ENCODE measurements at places on chromosomes 2 and 18. TPM values are rescaled to one million over a fixed set of nuclear protein-coding genes. Genes with fewer than 3 reads are reported as not detected.

Gene COLEC11
- total RNA-seq = not detected

Gene KCNG2
- total RNA-seq = not detected

Gene RNF152
- total RNA-seq = 2.1 TPM

Gene FAM110C
- 3.2 TPM for total RNA-seq

DNA sequence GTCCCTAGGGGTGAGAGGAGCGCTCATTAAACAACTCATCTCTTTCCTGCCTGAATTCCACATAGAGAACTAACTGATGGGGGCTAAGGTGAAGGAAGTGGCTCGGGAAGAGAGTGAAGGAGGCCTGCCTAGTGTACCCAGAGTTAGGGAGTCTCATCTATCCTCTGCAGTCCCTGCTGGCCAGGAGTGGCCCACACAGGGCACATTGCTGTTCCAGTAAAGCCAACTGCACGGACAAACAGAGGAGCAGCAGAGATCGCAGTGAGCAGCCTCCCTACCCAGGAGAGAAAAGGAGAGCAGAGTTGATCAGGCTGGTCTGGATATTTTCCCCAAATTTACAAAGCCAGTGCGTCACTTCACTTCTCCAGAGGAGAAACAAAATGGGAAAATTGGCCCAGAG lies 16.9 kb upstream of the FN1 start:
- H3K27me3 ChIP-seq = no peaks in the 10 kb centered on the region
- no peak for DNase-seq
- H3K4me3 ChIP-seq = no peak overlapping the region
- no peaks in the 10 kb centered on the region for H3K36me3 ChIP-seq

- no peaks in the 10 kb centered on the region for H3K27me3 ChIP-seq
- no peaks in the 10 kb centered on the region for H3K36me3 ChIP-seq
- no peak overlapping the region for H3K4me3 ChIP-seq
- no peaks in the 10 kb centered on the region for H3K4me1 ChIP-seq
- DNase-seq = peak; percentile 69
These were observed 105.6 kb downstream of the VSNL1 start for GRCh38 chr2:17646081-17646554.

- peaks cover 10% of the 10 kb centered on the region for H3K4me1 ChIP-seq
- no peaks in the 10 kb centered on the region for H3K36me3 ChIP-seq
- H3K4me3 ChIP-seq = no peak overlapping the region
- no peak overlapping the region for H3K27ac ChIP-seq
- no peaks in the 10 kb centered on the region for H3K27me3 ChIP-seq
These were observed 45.0 kb upstream of the CREB1 start for GRCh38 chr2:207484444-207485391.

DNA sequence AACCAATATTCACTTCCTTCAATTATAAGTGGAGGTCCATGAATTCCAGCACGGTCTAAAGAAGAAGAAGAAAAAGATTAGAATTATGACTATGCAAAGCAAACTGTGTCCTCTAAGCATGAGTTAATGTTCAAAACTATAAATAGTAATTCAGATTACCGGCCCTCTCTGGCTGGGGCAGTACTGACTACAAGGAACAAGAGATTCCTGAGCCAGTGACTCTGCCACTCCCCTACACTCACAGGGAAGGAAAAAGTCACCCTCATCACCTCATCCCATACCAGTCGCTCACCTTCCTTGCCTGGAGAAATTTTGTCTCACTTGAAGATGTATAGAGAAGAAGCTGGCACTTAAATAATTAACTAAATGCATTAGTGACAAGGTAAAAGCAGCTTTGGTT lies 56.5 kb upstream of the CD302 start:
- H3K27ac ChIP-seq = no peak overlapping the region
- no peaks in the 10 kb centered on the region for H3K36me3 ChIP-seq
- H3K4me1 ChIP-seq = no peaks in the 10 kb centered on the region
- no peak for DNase-seq

DNA sequence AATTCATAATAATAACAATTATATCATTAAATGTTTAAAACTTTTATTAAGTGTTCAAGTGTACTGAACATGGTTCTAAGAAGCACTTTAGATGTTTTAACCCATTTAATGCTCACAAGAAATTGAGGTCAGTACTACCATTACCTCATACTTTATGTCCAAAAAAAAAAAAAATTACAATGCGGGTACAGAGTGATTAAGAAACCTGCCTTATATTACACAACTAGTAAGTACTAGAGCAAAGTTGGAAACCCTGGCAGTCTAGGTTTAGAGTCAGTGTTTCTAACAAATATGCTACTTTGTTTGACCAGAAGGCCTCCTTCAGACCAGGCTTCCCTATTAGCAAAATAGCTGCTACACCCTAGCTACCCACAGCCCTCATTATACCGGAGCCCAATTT lies 28.5 kb downstream of the PLEKHM3 start:
- H3K4me1 ChIP-seq = no peaks in the 10 kb centered on the region
- no peaks in the 10 kb centered on the region for H3K36me3 ChIP-seq
- H3K27me3 ChIP-seq = no peaks in the 10 kb centered on the region
- no peak for DNase-seq

- no peak for DNase-seq
- H3K27me3 ChIP-seq = no peaks in the 10 kb centered on the region
- H3K27ac ChIP-seq = no peak overlapping the region
- H3K36me3 ChIP-seq = no peaks in the 10 kb centered on the region
- no peak overlapping the region for H3K4me3 ChIP-seq
These were observed 15.5 kb downstream of the COLEC11 start for GRCh38 chr2:3610415-3610814.

- H3K27ac ChIP-seq = no peak overlapping the region
- H3K36me3 ChIP-seq = no peaks in the 10 kb centered on the region
- DNase-seq = no peak
- H3K4me1 ChIP-seq = no peaks in the 10 kb centered on the region
- no peaks in the 10 kb centered on the region for H3K27me3 ChIP-seq
These were observed 115.9 kb upstream of the TANK start for GRCh38 chr2:161044095-161044865.

DNA sequence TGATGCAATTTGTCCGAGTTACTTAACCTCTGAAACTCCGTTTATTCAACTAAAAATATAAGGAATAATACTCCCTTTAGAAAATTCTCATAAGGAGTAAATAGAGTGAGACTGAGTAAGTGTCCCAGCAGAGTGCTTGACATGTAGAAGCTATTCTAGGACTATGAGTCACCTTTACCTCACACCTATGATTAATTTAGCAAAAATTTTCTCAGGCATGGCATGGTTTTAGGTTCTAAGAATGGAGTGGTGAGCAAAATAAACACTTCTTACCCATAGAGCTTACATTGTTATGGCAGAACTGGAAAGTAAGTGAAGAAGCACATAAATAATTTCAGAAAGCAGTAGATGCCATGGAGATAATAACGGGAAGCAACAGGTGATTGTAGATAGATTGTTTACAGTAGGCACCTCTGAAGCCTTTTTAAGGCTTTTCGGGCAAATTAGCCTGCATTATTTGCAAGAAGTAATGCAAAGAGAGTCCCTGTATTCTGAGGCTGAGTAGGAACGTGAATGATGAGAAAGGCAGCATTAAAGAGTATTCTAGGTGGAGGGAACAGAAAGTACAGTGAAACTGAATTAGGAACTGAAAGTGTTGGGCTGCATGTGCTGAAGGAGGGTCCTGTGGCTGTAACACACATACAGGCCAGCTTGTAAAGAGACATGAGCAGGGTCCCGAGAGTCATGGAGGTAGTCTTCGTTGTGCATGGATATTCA lies 209.2 kb downstream of the ZNF407 start:
- no peak for DNase-seq
- no peaks in the 10 kb centered on the region for H3K36me3 ChIP-seq
- H3K27ac ChIP-seq = no peak overlapping the region
- no peak overlapping the region for H3K4me3 ChIP-seq

DNA sequence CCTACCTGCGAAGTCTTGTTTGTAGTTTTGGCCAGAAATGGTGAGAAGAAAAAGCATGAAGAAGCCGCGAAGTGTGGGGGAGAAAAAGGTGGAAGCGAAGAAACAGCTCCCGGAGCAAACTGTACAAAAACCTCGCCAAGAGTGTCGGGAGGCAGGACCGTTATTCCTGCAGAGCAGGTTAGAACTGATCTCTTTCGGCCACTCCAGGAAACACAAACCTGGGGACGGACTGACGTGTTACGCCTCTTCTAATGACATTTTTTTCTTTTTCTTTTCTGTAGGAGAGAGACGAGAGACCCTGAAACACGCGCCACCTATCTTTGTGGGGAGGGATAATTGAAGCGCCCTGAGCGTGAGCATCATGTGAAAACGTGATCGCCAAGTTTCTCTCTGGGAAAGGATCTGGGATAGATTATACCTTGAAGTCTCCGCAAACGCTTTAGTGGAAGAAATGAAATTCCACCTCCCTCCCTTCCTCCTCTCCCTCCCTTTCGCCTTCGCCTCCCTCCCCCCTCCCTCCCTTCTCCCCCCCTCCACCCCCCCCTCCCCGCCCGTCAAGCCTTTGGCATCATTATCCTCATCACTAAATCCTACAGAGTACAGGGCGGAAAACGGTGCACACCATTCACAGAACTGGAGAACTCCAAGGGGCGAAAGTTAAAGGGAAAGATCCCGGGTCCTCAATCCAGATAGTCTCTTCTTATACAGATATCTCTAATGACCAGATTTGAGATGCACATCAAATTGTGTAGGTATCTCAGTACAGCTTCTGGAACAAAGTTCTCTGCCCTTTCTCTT lies at the start of gene ZEB2:
Gene ZEB2, minus strand, starts transcription at position 186 of the 798 bp plus-strand sequence. CDS start 2,769 bp downstream, outside the sequence.
- H3K36me3 ChIP-seq = no peaks in the 10 kb centered on the region
- H3K4me3 ChIP-seq = no peak within 1 kb of the TSS
- H3K27me3 ChIP-seq = no peaks in the 10 kb centered on the region
- no peak within 1 kb of the TSS for H3K27ac ChIP-seq
- no peak for DNase-seq
- H3K4me1 ChIP-seq = no peaks in the 10 kb centered on the region

GRCh38 chr2:62808554-62808953 lies 103.0 kb downstream of the EHBP1 start:
- no peak overlapping the region for H3K27ac ChIP-seq
- H3K4me3 ChIP-seq = no peak overlapping the region
- no peak for DNase-seq

DNA sequence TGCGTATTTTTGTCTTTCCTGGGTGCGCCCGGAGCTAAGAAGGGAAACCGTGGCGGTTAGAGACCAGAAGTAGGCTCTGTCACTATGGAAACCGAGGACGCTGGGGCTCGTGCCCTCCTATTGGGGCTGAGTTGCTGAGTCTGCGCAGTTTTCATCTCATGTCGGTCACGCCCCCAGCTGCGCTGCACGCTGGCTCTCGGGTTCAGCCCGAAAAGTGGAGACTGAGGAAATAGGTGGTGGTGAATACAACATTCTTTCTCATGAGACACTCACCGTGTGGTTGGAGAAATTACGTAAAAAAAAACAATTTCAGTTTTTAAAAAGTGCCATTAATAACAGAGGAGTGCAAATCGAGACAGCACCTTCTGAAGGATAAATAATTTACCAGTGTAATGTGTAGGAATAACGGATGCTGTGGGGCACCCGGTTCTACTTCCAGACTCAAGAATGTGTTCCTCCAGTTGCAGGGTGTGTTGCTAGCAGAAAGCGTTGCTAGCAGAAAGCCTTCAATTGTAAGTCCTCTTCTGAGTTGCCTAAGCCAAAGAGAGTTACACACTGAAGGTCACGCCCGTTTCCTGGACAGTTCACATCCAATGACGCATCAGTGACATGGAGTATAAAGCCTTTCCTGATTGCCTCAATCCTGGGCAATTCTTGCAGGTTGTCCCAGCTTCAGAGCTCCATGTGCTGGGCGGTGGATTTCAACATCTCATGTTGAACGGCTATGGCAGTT lies 20.4 kb upstream of the CXXC1 start:
- no peaks in the 10 kb centered on the region for H3K36me3 ChIP-seq
- H3K4me1 ChIP-seq = no peaks in the 10 kb centered on the region
- peak; percentile 73 for DNase-seq
- H3K4me3 ChIP-seq = peak overlapping the region; percentile 44

DNA sequence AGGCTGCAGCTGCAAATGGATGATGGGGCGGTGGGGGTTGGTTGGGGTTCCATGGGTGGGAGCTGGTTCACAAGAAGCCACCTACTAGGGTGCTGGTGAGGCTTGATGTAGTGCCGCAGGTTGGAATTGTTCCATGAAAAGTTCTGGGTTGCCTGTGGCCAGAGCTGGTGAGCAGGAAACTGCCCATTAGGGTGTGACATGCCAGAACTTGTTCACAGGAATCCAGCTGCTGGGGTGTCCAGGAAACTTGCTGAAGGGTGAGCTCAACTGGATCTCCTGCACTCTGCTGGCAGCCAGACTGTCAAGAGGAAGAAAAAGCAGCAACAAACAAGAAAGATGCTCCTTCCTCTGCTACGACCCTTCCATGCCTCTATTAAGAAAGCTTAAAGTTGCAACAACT lies 48.8 kb downstream of the MAP3K20 start:
- DNase-seq = no peak
- H3K36me3 ChIP-seq = no peaks in the 10 kb centered on the region
- peak overlapping the region; percentile 25 for H3K27ac ChIP-seq

DNA sequence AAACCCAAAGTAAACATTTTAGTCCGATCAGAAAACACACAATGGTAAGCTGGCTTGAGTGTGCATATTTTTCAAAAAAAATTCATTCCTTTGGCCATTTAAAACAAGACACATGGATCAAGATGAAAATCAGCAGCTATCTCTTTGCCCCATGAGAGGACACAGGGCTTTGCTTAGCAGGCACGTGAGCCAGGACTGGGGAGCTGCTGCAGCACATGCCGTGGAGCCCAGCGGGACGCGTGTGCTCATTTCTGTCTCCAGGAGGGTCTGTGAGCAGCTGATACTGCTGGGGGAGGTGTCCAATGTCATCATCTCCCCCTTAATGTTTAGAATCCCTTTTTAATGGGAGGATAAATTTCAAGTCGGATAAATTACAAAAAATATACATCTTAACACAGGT lies 49.8 kb upstream of the CNGA3 start:
- no peaks in the 10 kb centered on the region for H3K36me3 ChIP-seq
- no peak overlapping the region for H3K4me3 ChIP-seq

GRCh38 chr2:9693196-9693491 lies 62.3 kb upstream of the YWHAQ start:
- H3K36me3 ChIP-seq = no peaks in the 10 kb centered on the region
- DNase-seq = no peak
- no peak overlapping the region for H3K4me3 ChIP-seq
- H3K4me1 ChIP-seq = peaks cover 27% of the 10 kb centered on the region

Measured in Caco-2 (cell line).